ENCODE measurements at places on chromosomes 6 and 20. TPM values are rescaled to one million over a fixed set of nuclear protein-coding genes. Genes with fewer than 3 reads are reported as not detected.

Gene PSORS1C1
- total RNA-seq = 2.8 TPM

Gene HTR1E
- not detected for total RNA-seq

Gene PROKR2
- not detected for total RNA-seq

Gene MRAP2
- 0.47 TPM for total RNA-seq

Gene SRSF3
- 134 TPM for total RNA-seq

Gene LGSN
- total RNA-seq = not detected

Gene LAMA4
- total RNA-seq = 569 TPM

Gene ZSCAN16
- 2.0 TPM for total RNA-seq

Gene WFDC13
- not detected for total RNA-seq

Gene SPATS1
- total RNA-seq = not detected

Gene PIGU
- 5.1 TPM for total RNA-seq

Gene CRISP3
- not detected for total RNA-seq

Gene C4B
- 15.4 TPM for total RNA-seq

Gene OOEP
- not detected for total RNA-seq

Gene UST
- 15.1 TPM for total RNA-seq

Gene PDE10A
- total RNA-seq = 1.3 TPM

Gene FERMT1
- total RNA-seq = 4.9 TPM

Gene SAYSD1
- 15.3 TPM for total RNA-seq

Gene SYNDIG1
- not detected for total RNA-seq

Gene MAS1L
- not detected for total RNA-seq

Gene HLA-DOB
- 0.32 TPM for total RNA-seq

Gene MEI4
- not detected for total RNA-seq

Gene WFDC5
- total RNA-seq = not detected

Gene SCGN
- not detected for total RNA-seq

Gene ZDHHC14
- 3.5 TPM for total RNA-seq

Gene GSTA5
- not detected for total RNA-seq

Gene ADGRB3
- 0.16 TPM for total RNA-seq

Gene FAM217A
- total RNA-seq = not detected

Gene DEFB132
- total RNA-seq = not detected

Gene ABHD16B
- not detected for total RNA-seq

Gene SYTL3
- total RNA-seq = 9.5 TPM

Gene NEURL2
- total RNA-seq = 4.7 TPM

Gene LTB
- not detected for total RNA-seq

Gene KHDC1L
- not detected for total RNA-seq

All from bronchial smooth muscle cell (primary cell).